ENCODE measurements at places on chromosomes 3 and 15. TPM values are rescaled to one million over a fixed set of nuclear protein-coding genes. Genes with fewer than 3 reads are reported as not detected.

- DNase-seq = no peak
Measured at GRCh38 chr3:140134231-140134965, 199.4 kb downstream of the CLSTN2 start.

DNA sequence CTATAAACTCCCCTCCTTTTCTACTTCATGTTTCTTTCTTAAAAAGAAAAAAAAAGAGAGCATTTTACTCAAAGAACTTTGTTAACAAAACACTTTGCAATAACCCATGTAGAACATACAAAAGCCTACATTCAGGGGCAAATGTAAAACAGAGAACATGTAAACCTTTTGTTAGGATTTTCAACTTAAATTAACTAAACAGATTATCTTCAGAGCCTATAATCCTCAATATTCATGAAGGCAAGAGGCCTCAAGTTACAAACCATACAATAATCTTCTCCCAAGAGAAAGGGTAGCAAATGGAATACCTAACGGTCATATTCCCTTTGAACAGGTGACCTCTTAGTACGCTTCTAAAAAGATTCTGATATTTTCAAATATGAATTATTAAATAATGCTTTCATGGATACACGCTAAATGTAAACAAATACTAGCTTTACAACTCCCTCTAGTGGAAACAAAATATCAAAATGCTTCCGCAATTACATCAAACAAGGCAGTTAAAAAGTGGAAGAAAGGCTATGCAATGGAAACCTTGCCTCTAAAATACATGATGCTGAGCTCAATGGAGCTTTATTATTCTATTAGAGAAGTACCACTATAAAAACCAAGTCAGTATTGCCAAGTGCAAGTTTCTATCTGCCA lies 9.9 kb downstream of the CEP152 start:
- DNase-seq = no peak

Gene SPESP1
- total RNA-seq = 1.5 TPM

Gene DNAH12
- 0.03 TPM for total RNA-seq
